SJCRH30 (cell line): ENCODE measurements at places on chromosomes 13 and 19. TPM values are rescaled to one million over a fixed set of nuclear protein-coding genes. Genes with fewer than 3 reads are reported as not detected.

The DNAAF3 gene
- 9.1 and 14.0 TPM in 2 replicates for total RNA-seq

The WDR62 gene
- 19.8 and 23.5 TPM in 2 replicates for total RNA-seq

The RYR1 gene
- 12.4 and 19.1 TPM in 2 replicates for total RNA-seq

The KLK12 gene
- total RNA-seq = not detected in 2 replicates

DNA sequence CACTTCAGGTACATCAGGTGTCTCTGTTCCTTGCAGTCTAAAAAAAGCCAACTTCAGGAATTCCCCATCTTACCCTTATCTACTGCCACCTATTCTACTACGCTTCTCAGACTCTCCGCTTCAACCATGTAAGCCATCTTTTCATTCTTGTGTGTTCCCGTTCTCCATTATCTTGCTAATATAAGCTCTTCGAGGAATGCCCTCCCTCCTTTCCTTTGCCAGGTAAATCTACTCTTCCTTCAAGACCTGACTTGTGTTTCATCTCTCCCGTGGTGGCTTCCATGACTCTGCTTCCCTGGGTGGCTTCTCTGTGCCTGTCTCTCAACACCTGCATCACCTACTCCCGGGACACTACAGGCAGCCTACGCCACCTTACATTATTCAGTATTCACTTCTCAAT, 42.3 kb upstream of the MEDAG start:
- H3K4me3 ChIP-seq = peak overlapping the region; percentile 66
- H3K36me3 ChIP-seq = peaks cover 37% of the 10 kb centered on the region
- no peaks in the 10 kb centered on the region for H3K27me3 ChIP-seq

DNA sequence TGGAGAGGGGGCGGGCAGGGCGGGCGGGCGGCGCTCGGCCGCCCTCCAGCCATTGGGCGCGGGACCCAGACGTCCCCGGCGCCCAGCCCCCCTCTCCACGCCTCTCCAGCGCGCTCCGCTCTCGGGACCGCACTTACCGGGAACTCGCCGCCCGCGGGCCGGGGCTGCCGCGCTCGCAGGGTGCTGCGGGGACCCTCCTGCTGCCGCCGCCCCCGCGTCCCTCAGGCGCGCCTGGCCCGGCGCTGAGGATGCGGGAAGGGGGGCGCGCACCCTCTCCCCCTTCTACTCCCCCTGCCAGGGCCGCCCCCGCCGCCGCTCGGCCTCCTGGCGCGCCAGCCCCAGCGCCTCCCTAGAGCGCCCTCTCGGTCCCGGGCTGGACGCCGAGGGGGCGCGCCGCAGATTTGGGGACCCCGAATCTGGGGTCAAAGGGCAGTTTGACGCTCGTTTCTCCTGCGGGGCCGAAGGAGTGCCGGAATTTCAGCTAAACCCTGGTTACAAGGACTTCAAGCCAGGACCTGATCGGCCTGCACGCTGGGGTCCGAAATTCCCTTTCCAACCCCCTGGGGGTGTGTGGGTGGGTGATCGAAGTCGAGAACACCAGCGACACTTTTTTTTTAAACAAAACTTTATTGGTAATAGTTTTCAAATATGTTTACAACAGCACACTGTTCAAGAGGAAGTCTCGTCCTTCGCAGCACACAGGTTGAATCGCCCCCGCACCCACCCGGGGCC, 696 bp upstream of the SAMD1 start:
- H3K27me3 ChIP-seq = no peaks in the 10 kb centered on the region
- peak overlapping the region; percentile 77 for H3K4me3 ChIP-seq
- peak overlapping the region; percentile 49 for H3K27ac ChIP-seq
- no peaks in the 10 kb centered on the region for H3K4me1 ChIP-seq
- peaks cover 26% of the 10 kb centered on the region for H3K36me3 ChIP-seq
- peak; percentile 84 for DNase-seq

DNA sequence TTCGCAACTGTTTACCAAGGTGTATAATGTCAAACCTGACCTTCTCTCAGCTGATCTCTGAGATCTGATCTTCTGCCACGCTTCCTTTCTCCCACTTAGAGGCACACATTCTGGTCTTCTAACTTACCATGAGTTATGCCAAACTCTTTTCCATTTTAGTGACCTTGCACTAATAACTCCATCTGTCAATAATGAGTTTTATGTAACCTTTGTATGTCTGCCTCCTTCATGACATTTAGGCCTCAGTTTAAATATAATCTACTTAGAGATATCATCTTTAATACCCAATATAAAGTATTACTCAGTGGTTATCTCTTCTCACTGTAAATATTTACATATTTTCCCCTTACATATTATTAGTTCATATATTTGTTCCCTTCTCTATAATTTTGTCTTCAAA, 827.5 kb upstream of the PCDH20 start:
- no peak for DNase-seq
- H3K4me3 ChIP-seq = no peak overlapping the region
- no peaks in the 10 kb centered on the region for H3K27me3 ChIP-seq
- H3K36me3 ChIP-seq = no peaks in the 10 kb centered on the region
- H3K27ac ChIP-seq = no peak overlapping the region

GRCh38 chr19:49573009-49573408, 7.3 kb downstream of the NOSIP start:
- peaks cover 11% of the 10 kb centered on the region for H3K36me3 ChIP-seq
- H3K27me3 ChIP-seq = no peaks in the 10 kb centered on the region

- no peak overlapping the region for H3K27ac ChIP-seq
- no peaks in the 10 kb centered on the region for H3K36me3 ChIP-seq
- no peaks in the 10 kb centered on the region for H3K27me3 ChIP-seq
- peak overlapping the region; percentile 52 for H3K4me3 ChIP-seq
- H3K4me1 ChIP-seq = no peaks in the 10 kb centered on the region
Measured at GRCh38 chr19:50331221-50331993, 2.2 kb upstream of the KCNC3 start.

DNA sequence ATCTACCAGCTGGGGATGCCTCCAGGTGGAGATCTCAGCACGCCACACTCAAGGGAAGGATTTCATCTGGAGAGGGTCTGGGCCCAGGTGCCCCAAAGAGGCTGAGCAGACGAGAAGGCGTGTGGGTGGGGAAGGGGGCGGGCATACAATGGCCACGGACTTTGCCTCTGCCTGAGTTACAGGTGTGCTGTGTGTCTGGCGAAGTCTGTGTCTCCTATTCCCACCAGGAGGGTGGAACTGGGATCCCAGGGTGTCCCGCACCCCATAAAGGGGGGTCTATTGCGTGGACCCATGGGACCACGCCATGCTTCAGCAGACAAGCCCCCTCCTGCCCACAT, 3.6 kb downstream of the TLE2 start:
- H3K36me3 ChIP-seq = no peaks in the 10 kb centered on the region
- peaks cover 14% of the 10 kb centered on the region for H3K27me3 ChIP-seq
- H3K27ac ChIP-seq = no peak overlapping the region
- DNase-seq = no peak
- H3K4me1 ChIP-seq = no peaks in the 10 kb centered on the region

DNA sequence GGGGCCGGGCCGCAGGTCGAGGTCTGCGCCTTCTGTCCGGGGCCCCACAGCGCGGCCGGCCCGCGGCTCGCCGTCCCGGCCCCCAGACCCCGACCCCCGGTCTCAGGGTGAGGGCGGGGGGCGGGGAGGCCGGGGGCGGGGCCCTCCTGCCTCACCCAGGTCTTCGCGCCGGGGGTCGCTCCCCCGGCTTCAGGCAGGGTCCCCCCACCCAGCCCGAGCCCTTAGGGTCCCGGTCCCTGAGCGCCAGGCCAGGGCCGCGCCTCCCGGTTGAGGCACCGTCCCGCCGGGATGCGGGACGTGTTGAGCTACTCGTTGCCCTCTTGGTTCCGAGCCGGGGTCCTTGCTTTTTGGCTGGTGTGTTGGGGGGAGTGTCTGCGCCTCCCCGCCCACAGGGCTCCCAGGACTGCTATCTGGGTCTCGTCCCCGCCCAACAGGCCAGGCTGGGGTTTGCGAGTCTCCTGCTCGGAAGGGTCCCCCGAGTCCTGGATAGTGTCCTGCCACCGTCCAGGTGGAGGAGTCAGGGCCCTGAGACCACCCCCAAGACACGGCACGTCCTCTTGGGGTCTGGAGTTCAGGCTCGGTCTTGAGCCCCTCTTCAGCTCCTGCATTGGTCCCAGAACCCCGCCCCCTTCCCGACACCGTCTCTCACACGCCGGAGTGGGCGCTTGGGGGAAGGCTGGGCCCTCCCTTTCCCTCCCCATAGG, 452 bp downstream of the PIAS4 start:
- H3K27me3 ChIP-seq = no peaks in the 10 kb centered on the region
- DNase-seq = peak; percentile 37
- no peak overlapping the region for H3K27ac ChIP-seq
- H3K4me3 ChIP-seq = peak overlapping the region; percentile 86
- 0 out of 2 replicates have a peak, but pooled peaks cover 3% of the 10 kb centered on the region for H3K36me3 ChIP-seq

GRCh38 chr19:709965-710571, 1.3 kb downstream of the PALM start:
- no peak for DNase-seq
- H3K36me3 ChIP-seq = no peaks in the 10 kb centered on the region
- peak overlapping the region; percentile 55 for H3K4me3 ChIP-seq
- no peaks in the 10 kb centered on the region for H3K4me1 ChIP-seq

- H3K4me1 ChIP-seq = no peaks in the 10 kb centered on the region
- no peaks in the 10 kb centered on the region for H3K27me3 ChIP-seq
- peaks cover 13% of the 10 kb centered on the region for H3K36me3 ChIP-seq
- peak overlapping the region; percentile 91 for H3K4me3 ChIP-seq
- peak; percentile 94 for DNase-seq
- H3K27ac ChIP-seq = peak overlapping the region; percentile 92
Measured at GRCh38 chr19:23075031-23075733, 41.6 kb upstream of the ZNF730 start.

GRCh38 chr13:98504029-98504351, 72.9 kb downstream of the STK24 start:
- DNase-seq = no peak
- H3K4me3 ChIP-seq = no peak overlapping the region
- peaks cover 58% of the 10 kb centered on the region for H3K4me1 ChIP-seq
- no peaks in the 10 kb centered on the region for H3K27me3 ChIP-seq

DNA sequence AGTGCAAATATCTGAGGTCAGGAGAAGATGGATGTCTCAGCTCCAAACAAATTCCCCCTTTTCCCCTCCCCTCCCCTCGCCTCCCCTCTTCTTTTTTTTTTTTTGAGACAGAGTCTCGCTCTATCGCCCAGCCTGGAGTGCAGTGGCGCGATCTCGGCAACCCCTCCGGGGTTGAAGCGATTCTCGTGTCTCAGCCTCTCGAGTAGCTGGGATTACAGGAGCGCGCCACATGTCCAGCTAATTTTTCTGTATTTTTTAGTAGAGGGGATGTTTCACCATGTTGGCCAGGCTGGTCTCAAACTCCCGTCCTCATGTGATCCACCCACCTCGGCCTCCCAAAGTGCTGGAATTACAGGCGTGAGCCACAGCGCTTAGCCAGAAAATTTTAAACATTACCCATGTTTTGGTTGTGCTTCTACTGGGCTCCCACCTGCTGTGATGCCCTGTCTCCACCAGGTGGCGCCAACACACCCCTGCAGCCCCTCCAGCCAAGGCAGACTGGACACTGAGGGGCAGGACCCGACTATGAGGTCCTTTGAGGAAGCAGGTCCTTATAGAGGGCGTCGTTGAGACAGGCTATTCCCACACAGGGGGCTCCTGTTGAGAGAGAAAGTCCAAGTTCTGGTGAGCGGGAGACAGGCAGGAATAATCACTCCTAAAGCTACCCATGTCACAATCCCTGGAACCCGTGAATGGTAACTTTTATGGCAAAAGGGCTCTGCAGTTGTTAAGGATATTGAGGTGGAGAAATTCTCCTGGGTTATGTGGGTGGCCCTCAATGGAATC, 6.3 kb downstream of the ERICH4 start:
- peak; percentile 94 for DNase-seq
- H3K36me3 ChIP-seq = no peaks in the 10 kb centered on the region
- H3K27me3 ChIP-seq = no peaks in the 10 kb centered on the region; the same call in 1 of the 2 replicates
- H3K4me1 ChIP-seq = no peaks in the 10 kb centered on the region

GRCh38 chr19:8000298-8001038, 5.0 kb downstream of the ELAVL1 start:
- no peaks in the 10 kb centered on the region for H3K4me1 ChIP-seq
- no peak overlapping the region for H3K27ac ChIP-seq
- DNase-seq = no peak
- H3K36me3 ChIP-seq = peaks cover 16% of the 10 kb centered on the region
- no peaks in the 10 kb centered on the region for H3K27me3 ChIP-seq
- no peak overlapping the region for H3K4me3 ChIP-seq

GRCh38 chr13:74227476-74228158, 93.4 kb upstream of the KLF12 start:
- H3K27me3 ChIP-seq = no peaks in the 10 kb centered on the region
- H3K36me3 ChIP-seq = no peaks in the 10 kb centered on the region
- H3K4me1 ChIP-seq = no peaks in the 10 kb centered on the region
- H3K4me3 ChIP-seq = no peak overlapping the region
- no peak overlapping the region for H3K27ac ChIP-seq

GRCh38 chr19:46426506-46427162, 2.1 kb downstream of the PNMA8C start:
- no peak for DNase-seq
- no peak overlapping the region for H3K27ac ChIP-seq
- H3K4me1 ChIP-seq = peaks cover under 1% of the 10 kb centered on the region; the same call in 1 of the 2 replicates
- H3K4me3 ChIP-seq = no peak overlapping the region
- no peaks in the 10 kb centered on the region for H3K27me3 ChIP-seq

DNA sequence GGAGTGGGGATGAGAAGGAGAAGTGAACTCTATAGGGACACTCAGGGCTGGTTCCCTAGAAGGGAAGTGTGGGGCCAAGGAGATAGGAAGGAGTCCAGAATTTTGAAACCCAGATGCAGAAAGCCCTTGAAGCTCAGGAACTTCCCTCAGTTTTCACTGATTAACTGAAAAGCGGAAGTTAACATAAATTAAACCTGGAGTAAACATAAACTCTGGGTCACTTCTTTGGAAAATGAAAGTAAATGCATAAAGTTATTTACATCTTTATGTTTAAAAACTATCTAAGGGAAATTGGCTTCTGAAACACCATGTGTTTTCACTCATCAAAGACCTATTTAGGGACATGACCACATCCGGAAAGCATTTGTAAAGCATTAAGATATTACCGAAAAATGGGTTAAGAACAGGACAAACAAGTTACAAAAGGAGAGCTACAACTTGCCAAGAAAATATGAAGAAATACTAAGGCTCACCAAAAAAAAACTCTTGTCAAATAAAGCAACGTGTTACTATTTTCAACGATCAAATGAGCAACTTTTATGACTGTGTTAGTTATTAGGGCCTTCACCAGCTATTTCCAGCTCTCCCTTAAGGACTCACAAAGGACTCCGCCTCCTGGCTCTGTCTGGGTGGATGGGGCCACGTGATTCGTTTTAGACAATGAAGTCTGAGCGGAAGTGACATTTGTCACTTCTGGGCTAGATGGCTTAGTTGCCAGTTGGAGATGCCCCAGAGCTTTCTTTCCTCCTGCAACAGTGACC, 439.1 kb upstream of the ZNF507 start:
- no peaks in the 10 kb centered on the region for H3K27me3 ChIP-seq
- peak overlapping the region; percentile 36 for H3K27ac ChIP-seq
- H3K36me3 ChIP-seq = no peaks in the 10 kb centered on the region
- no peak overlapping the region for H3K4me3 ChIP-seq
- peak; percentile 53 for DNase-seq
- peaks cover 48% of the 10 kb centered on the region for H3K4me1 ChIP-seq

GRCh38 chr19:36090910-36091695, 19.8 kb upstream of the OVOL3 start:
- H3K27ac ChIP-seq = no peak overlapping the region
- H3K4me3 ChIP-seq = no peak overlapping the region
- DNase-seq = no peak
- no peaks in the 10 kb centered on the region for H3K4me1 ChIP-seq
